Stimulated activated naive CD4-positive, alpha-beta T cell treated with Interleukin-2 at 50 U/mL for 16 hours (primary cell): ENCODE measurements at places on chromosomes 2 and 18.

DNA sequence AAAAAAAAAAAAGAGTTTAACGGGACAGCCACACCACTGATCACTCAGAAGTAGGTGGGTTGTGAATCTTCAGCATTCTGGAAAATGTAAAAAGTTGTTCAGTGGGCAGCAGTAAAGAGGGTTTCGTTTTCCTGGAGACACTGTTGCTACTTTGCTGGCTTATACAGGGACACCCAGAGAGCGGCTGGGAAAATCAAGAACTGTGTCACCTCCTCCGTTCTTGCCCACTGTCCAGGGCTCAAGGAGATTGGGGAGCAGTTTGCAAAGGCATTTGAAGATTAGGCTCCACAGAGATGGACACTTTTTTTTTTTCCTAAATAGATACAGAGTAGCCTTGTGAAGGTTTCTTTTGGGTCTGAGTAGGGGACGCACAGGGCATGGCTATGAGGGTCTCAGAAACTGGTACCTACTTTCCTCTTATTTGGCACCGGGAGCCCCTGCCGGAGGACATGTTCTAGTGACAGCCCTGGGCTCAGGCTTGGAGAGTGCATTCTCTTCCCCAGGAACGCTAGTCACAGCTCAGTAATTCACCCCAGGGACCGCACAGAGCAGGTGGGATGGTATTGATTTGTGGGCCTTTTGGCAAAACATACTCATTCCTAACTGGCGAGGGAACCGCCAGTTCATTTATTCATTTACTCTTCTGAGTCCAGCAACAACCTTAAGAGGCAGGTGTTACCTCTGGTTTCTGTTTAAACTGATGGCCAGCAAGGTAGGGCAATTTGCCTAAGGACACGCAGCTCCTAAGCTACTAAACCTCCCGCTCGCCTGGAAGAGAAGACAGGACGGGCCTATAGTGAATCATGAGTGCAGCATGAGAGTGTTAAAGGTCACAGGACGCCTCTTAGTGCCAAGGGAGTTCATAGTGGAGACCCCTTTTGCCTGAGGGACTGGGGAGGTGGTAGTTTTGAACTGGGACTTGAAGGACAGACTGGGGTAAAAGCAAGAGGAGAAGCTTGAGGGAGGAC lies 53.1 kb downstream of the HPCAL1 start:
- no peak for DNase-seq

DNA sequence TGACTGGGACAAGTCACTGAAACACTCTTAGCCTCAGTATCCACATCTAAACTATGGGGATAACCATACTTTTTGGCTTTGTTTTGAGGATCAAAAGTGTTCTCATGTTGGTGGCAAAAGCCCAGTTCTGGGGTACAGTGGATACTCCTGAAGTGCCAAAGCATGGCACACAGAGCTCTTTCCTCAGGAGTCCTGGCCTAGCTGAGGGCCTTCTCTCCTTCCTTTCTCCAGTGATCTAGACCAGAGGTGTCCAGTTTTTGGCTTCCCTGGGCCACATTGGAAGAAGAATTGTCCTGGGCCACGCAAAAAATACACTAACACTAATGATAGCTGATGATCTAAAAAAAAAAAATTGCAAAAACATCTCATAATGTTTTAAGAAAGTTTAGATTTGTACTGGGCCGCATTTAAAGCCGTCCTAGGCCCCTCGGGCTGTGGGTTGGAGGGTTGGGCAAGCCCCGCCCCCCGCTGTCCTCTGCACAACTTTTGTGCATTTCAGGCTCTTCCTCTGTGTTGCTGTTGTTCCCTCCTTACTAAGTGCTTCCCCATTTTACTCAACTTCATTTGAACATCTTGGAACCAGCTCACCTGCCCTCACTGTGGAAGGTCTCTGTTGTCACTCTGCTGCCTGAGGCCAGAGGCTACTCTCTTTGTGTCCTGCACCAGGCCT lies 337.0 kb downstream of the CYRIA start:
- no peak for DNase-seq

DNA sequence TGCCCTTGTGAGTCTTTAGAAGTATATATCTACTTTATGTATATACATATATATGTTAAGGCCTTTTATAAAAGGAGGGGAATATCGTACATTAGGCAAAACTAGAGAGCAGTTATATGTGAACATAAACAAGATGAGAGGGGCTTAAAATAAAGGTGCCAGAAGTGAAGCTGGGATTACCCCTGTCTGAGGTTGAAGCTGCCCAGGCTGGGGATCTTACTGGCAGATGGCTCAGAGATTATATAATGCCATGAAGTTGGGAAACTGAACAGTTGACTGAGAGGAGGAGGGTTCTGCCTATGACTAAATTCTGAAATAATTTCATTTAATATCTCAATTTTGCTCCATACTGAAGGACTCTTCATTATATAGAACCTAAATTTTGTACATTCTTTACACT lies 6.0 kb downstream of the PNO1 start:
- no peak for DNase-seq

DNA sequence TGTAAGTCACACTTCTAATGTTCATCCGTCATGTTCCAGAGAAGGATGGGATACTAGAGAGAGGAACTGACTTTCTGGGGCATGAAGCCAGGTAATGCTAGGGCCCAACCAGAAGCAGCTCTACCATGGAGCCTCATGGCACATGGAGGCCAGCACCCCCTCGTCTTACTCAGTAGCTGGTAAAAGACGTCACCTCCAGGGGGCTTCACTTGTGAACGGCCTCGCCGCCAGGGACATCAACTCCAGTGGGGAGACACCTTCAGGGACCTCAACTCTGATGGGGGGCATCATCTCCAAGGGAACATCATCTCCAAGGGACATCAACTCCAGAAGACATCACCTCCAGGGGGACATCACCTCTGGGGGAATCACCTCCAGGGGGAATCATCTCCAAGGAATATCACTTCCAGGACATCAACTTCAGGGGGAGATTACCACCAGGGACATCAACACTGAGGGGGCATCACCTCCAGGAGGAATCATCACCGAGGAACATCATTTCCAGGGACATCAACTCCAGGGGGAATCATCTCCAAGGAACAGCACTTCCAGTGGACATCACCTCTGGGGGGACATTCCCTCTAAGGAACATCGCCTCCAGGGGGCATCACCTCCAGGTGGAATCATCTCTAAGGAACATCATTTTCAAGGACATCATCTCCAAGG lies 168.4 kb downstream of the NDUFA10 start:
- DNase-seq, result no peak

GRCh38 chr2:1593371-1594122 lies 150.8 kb downstream of the PXDN start:
- DNase-seq, result no peak

GRCh38 chr2:20471902-20472559 lies 25.2 kb downstream of the RHOB start:
- DNase-seq, result no peak

GRCh38 chr2:108825254-108825653 lies 38.7 kb downstream of the CCDC138 start:
- no peak for DNase-seq

DNA sequence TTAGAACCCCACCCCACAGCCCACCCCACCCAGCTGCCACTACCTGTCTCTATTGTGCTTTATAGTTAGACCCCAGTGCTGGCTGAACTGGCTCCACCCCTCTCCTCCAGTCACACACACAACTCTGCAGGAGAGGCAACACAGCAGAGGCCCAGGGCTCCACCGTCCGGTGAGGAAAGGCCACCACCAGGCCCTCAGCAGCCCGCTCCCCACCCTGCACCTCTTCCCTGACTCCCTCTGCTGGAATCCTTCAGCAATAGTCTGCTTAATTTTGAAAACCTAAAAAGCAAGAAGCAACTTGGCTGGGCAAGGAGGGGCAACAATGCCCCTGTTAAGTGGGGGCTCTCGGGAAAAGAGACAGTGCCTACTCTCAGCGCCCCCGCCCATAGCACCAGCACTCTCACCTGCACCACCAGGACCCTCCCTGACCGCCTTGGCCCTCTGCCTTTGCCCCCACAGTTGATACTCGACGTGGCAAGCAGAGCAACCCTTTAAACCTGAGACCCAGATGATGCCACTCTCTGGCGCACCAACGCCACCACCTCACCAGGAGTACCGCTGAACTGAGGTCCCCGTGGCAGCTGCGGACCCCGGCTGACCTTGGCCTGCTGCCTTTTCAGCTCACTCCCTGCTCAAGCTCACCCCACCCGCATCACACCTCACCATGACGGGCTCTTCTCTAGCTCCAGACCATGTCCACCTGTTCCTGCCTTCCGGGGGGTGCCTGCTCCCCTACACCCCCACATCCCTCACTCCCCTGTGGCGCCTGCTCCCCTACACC lies 45.7 kb downstream of the NDUFA10 start:
- DNase-seq, result no peak

DNA sequence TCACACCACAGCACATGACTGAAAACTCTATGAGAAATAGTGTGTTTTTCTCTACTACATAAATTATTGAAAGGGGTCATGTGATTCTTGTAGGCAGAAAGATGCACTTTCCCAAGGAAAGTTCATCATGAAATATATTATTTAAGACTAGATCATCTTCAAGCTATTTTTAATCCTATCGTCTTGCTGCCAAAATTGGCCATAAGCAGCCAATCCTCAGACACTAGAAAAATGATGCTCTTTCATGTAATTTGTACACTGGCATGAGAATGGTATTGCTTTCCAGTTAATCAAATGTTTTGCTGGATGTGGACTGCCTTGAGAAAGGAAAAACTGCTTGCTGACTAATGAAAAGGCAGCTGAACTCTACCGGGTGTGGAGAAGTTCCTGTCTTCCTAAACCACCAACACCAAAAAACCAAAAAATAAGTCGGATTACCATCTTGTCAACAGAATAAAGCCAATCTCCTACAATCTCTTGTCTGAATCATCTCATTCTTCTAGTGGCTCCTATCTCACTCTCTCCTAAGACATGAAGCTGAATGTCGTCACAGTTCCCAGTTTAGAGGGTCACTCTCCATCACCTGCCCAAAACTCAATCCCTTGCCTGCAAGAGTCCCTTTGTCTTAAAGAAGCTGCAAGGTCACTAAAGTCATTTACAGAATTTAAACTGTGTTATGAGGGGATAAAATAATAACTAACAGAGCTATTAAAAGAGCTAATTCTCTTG lies 5.3 kb downstream of the BCL2 start:
- no peak for DNase-seq

GRCh38 chr2:100527440-100528015 lies 35.3 kb upstream of the PDCL3 start:
- no peak for DNase-seq

DNA sequence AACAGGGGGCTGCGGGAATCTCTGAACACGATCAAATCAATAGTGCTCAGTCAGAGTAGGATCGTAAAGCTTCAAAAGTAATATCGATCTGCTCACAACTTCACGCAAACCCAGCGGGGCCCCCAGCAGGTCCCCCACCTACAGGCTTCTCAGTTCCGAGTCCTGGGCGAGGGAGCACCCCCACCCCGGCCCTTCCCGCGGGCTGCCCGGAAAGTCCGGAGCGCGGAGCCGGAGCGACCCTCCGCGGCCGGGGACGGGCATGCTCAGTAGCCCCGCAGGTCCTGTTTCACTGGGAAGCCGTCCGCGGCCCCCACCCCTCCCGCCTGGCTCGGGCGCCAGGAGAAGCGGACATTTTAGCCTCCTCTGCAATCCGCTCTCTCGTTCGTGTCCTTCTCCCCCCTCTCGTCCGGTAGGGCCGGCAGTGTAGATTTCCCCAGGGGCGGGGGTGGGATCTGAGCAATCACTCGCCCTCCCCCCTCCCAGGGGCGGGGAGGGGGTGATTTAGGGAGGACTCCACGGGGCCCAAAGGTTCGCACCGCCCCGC lies 3.3 kb upstream of the SPRED2 start:
- DNase-seq, result peak; percentile 39

- no peak for DNase-seq
Observed at GRCh38 chr18:48217258-48218250, 191.6 kb downstream of the ZBTB7C start.

GRCh38 chr2:145484448-145485097 lies 964.7 kb upstream of the ZEB2 start:
- DNase-seq, result no peak

DNA sequence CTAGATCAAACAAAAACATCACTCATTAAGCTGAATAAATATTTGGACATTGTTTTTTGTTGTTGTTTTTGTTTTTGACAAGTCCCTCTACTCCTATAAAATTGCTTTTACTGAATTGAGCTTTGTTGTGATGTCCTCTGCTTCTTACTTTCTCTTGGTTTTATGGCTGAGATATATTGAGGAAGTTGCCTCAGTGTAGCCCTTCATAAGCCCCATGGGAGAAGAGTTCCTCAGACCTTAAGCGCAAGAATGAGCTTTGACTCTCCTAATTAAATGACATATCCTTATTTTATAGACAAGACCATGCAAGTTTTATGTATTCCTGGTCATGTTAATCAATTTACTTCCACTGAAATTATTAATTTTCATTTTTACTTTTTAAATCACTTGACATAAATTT lies 54.9 kb downstream of the CERKL start:
- DNase-seq, result no peak

GRCh38 chr2:47359375-47359868 lies 43.5 kb upstream of the MSH2 start:
- DNase-seq, result no peak

GRCh38 chr2:121382744-121383143 lies 97.7 kb upstream of the TFCP2L1 start:
- DNase-seq, result no peak

DNA sequence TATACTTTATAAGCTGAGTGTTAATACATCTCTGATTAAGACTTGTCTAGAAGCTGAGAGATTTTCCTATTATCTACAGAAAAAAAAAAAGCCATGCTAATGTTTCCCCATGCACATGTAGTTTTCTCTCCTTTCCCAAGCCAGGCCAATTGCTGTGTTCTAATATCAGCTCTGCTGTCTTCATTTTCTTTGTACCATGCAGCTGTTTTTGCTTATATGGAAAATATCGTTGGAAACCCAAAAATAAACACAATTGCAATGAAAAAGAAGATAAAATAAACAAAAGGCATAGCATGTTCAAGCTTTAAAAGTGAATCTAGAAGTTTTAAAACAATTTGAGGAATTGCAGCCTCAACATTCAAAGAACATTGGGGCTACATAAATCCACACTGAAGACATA lies 817.4 kb upstream of the ACVR2A start:
- no peak for DNase-seq

- DNase-seq, result no peak
Observed at GRCh38 chr2:7440977-7441376, 523.8 kb downstream of the RNF144A start.

DNA sequence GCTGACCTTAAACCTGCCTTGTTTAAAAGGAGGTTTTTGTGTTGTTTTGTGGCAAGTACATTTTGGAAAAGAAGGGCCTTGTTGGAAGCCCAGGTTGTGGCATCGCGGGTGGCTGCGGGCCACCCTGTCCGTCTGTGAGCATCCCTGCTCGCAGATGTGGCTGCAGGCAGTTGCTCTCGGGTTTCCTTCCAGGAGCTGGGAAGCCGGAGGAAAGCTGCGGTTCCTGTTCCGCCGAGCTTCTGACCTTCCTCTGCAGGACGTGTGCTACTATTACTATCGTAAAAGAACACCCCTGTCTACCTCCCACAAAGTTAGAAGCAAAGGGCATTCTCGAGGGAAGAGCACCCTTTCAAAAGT lies 766 bp downstream of the MFF start:
- DNase-seq, result peak; percentile 2

- DNase-seq, result no peak
Observed at GRCh38 chr18:77061946-77062517, 70.6 kb downstream of the MBP start.

GRCh38 chr18:3664563-3665178 lies 214.7 kb downstream of the TGIF1 start:
- no peak for DNase-seq

- DNase-seq, result no peak
Observed at GRCh38 chr2:46645681-46646162, 166.4 kb downstream of the TMEM247 start.
